ENCODE measurements at places on chromosomes 11 and 22.
A peak's percentile ranks its signal among the peaks of the same experiment; 100 is the strongest.

DNA sequence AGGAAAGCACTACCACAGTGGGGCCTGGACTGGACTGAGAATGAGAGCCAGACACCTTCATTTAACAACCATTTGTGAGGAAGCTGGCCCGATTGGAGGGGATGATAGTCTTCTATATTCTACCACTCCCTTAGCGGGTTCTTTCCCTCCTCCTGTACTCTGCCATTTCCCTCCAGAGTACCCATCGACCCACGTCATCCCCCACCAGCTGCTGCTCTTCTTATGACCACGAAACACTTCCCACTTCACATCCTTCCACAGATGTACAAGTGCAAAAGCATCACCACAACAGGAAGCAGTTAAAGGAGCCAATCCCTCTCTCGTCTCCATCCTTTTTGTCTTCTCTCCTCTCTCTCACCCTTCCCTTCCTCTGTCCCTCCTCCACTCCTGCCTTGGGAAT is 18.0 kb upstream of the UBASH3B start:
- no peak for DNase-seq

DNA sequence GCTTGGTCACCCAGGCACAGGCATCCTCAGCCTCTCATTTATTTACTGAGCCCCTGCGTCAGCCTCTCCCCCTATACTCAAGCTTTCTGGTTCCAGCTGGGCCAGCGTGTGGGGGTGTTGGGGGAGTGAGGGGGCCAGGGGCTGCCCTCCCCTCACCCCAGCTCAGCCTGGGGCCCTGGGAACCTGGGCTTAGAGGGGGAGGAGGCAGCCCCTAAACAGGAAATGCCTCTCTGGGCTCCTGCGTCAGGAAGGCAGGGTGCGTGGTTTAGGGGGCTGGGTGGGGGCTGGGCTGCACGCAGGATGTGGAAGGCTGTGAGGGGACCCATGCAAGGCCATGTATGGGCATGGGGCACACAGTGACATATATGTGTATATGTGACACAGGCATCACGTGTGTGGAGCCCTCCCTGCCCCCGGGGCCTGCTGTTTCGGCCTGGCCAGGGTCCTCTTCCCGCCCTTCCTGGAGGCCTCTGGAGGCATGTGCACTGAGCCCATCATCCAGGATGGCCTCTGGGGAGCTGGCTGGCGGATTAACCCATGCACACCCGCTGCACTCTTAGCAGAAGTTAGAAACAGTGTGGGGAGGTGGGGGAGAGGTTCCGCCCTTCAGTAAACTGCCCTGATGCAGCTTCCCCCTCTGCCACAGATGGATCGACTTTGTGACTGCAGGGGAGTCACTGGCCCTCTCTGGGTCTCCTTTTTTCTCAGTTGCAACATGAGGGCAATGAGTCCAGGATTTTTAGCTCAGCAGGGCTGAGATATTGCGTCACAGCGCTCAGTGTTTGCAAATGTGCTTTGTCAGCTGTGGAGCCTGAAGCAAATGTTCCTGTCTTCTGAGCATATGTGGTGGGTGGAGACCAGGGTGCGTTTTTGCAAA is 1.1 kb upstream of the CD248 start:
- DNase-seq: no peak

- DNase-seq: no peak
These were observed 70.8 kb downstream of the PANX1 start for GRCh38 chr11:94199136-94200130.

DNA sequence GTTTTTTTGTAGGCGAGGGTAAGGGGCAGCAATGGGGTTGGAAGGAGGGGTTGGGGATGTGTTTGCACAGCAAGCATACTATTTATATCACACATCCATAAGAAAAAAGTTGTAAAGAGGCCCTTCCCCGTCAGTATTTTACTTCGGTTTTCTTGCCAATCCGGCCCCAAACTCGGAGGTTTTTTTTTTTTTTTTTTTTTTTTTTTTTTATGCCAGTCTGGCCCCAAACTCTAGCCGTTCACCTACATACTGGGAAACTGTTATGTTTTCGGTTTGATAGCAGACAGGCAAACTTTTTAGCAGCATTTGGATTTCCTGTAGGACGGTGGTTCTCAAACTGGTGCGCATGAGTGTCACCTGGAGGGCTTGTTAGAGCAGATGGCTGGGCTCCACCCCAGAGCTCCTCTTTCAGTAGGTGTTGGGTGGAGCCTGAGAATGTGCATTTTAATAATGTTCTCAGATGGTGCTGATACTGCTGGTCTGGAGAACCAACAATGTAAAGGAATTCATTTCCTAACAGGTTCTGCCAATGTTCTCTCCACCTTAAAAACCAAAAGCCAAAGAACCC is 76.5 kb upstream of the ZBED5 start:
- peak; percentile 48 for DNase-seq
